ENCODE measurements at places on chromosomes 4 and X.
A peak's percentile ranks its signal among the peaks of the same experiment; 100 is the strongest.

DNA sequence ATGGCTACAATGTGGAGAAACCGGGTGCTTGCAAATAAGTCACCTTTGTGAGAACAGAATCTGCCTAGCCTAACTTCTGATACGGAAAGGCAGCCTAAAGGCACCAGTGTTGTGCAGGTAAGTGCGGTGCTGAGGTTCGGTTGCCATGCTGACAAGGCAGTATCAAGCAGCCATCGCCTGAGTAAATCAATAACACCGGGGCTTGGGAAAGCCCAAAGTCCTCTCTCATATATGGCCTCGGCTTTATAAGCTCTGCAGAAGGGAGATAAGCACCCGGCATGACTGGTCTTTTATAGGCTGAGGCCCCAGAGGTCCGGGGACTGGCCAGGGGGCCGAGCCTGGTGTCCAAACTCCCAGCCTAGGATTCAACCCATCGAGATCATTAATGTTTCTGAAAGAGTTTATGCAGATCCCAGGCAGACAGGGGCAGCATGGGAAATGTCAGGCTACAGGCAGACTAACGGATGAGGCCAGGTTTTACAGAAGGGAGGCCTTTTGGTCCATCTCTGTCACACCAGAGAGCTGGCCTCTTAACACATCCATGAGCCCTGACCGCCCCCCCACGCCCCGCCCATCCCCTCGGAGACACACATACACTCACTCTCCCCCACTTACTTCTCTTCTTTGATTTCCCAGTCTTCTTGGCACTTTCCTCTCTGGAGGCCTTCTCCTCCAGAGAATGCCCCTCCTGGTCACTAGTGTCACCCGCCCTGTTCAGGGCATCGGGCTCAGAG is 38.5 kb downstream of the ELF4 start:
- no peak for DNase-seq

GRCh38 chrX:13103188-13103913 is 58.9 kb upstream of the FAM9C start:
- no peak for DNase-seq

- DNase-seq, result peak; percentile 2
Measured at GRCh38 chrX:71017396-71017939, 50.7 kb downstream of the SNX12 start.

DNA sequence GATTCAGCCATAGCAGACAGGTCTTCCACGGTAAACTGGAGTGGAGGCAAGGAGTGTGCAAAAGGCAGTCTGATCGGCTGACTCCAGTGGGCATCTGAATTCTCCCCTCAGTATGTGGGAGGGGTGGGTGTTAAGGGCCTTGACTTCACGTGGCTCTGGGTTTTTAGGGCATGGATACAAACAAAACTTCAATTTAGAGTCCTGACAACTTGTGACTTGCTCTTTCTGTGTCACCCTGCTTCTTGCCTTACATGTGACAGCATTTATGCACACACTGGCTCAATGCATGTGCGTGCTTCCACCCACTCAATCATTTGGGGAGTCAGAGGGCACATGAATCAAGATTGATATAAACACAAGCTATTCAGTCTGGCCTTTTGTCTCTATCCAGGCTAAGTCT is 17.5 kb downstream of the PLP1 start:
- no peak for DNase-seq

GRCh38 chr4:132572210-132572609 is 576.9 kb upstream of the PCDH10 start:
- DNase-seq, result peak; percentile 3

- peak; percentile 6 for DNase-seq
Measured at GRCh38 chrX:101764538-101764937, 104.9 kb upstream of the ARMCX2 start.

- no peak for DNase-seq
Measured at GRCh38 chr4:55758066-55758465, 61.5 kb upstream of the EXOC1L start.

GRCh38 chrX:17944833-17945497 is 83.9 kb upstream of the RAI2 start:
- peak; percentile 4 for DNase-seq

DNA sequence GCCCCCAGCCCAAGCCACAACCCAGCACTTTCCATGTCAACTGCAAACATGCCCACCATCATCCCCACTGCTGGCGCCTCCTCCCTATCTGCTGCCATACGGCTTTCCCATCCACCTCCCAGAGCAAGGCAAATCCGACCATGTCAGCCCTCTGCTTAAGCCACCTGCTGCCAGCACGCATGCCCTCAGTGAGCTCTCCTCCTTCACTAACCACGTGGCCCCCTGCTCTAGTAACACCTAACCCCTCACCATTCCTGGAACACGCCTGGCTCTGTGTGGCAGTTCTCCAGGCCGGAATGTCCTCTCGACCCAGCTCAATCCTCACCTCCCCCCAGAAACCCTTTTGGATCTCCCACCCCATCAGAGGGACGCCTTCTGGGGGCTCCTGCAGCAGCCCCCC is 17.4 kb downstream of the BCAP31 start:
- no peak for DNase-seq

- DNase-seq, result peak; percentile 7
Measured at GRCh38 chr4:17265139-17265538, 246.8 kb downstream of the QDPR start.

DNA sequence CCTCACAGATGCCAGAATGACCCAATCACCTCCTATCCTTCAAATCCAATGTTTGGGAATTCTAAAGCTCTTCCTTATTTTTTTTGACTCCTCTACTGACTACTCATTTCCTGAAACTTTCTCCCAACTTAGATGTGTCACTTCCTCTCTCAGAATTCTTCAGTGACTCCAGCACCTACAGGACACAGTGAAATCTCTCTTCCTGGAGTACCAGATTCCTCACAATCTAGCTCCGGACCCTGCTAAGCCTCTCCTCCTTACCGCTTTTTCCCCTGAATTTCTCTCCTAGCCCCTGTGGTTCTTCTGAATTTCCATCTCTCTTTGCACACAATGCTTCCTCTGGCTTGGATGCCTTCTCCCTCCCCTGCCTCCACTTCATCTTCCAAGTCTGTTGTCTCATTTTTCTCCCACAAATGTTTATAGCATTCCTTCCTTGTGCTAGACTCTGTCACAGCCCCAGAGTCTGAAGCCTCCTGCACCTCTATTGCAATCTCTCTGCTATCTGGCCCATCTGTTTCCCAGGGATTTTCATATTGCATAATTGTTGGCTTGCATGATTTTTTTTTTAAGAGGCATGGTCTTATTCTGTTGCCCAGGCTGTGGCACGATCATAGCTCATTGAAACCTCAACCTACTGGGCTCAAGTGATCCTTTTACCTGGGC is 80.1 kb downstream of the ANAPC4 start:
- DNase-seq, result peak; percentile 71

DNA sequence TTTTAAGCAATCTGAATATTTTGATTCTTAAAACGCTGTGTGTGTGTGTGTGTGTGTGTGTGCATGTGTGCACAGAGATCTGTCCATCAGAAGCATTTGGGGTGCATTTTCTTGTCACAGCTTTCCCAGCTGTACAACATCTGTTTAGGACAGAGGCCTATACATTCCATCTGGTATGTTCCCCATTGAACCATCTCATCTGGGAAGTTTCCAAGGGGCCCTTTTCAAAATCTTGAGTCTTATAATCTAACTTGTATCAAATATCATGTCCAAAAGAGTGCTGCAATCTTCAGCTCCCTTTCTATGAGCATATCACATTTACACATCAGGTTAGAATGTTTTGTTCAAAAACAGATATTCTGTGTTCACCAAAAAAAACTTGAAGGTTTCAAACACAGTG is 16.5 kb upstream of the MID1 start:
- no peak for DNase-seq

- DNase-seq, result peak; percentile 89
Measured at GRCh38 chrX:118495061-118495921, at the start of gene DOCK11. TSS of gene DOCK11 (plus strand) at chrX:118495815. CDS start at chrX:118495972, 157 bp downstream.

DNA sequence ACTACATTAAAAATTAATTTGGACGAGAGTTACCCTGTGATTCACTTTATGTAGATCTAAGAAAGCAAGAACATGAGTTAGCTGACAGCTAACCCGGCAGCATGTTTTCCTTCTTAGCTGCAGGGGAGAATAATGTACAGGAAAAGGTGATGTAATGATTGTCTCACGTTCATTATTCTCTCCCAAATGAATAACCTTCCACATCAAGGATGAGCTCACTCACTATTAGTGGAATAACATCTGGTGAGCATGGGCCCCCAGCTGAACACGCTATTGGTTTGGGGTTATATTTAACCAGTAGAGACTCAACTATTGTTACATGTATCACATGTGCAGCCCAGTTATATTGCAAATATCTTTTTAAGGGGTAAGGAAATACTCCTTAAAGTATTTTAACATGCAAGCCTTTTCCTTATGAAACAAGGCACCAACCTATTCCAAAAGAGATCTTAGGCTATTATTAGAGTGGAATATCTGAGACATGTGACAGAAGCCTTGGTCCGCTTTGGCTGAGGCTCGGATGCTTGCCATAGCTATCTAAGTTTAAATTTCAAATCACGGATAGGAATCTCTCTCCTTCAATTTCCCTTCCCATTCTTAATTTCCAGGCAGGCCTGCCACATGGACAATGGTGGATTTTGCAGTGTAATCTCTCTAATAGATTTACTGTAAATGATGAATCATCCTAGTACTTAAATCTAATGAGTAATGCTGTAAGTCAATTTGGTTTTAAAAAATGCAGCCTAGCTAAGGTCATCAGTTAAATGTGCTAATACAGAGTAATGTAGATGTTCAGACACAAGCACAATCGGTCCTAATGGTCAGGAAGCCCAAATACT is 99.0 kb upstream of the OTUD4 start:
- DNase-seq, result peak; percentile 96

GRCh38 chr4:71270901-71271300 is 67.9 kb upstream of the SLC4A4 start:
- peak; percentile 55 for DNase-seq

DNA sequence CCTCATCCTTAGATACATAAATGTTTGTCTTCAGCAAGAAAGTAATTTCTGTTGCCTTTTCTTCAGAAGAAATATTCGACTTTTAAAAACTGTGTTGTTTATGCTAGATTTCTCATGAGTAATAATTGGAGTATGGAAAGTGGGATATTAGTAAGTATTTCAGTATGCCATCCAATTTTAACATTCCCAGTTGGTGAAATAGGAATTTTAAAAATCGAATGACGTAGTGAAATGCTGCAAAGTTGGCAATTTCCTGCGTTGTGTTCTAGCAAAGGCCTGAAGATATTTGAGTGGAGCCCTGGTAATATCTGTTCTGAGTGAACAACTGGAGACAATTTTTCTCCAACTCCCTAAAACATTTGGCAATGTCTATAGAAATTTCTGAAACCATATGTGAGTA is 190.1 kb downstream of the ZNF330 start:
- peak; percentile 77 for DNase-seq

DNA sequence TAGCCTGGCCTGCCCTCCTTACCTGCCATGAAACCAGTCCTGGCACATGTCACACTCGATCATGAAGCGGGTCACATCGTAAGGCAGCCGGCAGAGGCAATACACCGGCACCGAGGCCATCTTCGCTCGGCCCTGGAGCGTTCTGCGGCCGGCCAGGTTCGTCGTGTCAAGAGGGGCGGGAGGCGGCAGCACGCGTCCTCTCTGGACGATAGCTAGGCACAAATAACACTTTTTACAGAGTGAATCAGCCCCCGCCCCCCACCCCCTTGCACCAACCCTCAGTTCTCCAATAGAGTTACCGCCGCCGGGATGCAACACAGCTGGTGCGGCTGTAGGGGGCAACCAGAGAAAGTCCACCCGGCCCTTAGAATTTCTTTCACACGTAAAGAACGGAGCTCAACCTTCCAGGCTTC is 1.7 kb downstream of the PHF8 start:
- DNase-seq, result peak; percentile 70

DNA sequence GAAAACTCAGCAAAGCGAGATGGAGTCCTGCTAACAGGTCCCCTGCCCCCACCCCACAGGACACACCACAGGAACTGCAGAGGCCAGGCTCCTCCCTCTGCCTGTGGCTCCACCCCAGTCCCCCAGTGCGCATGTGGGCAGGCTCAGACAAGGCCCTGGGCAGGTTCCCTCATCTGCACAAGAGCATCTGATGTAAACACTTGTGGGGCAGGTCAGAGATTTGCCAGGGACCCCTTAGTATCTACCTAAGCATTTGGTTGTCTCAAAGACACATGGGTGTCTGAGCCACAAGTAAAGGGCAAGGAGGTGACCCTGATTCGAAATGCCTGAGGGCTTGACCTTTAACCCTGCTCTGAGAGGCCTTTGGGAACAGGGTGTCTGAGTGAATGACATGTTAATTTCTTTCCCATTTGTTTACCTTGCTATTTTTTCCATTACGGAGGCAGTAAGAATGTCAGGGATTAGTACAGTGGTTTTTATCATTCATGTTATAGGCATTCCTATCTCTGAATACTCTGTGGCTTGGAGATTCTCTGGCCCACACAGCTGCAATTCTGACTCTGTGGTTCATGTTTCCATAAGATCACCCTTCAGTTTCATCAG is 85.3 kb downstream of the ZNF518B start:
- DNase-seq, result no peak

- peak; percentile 37 for DNase-seq
Measured at GRCh38 chr4:47468706-47469365, 5.3 kb upstream of the COMMD8 start.

DNA sequence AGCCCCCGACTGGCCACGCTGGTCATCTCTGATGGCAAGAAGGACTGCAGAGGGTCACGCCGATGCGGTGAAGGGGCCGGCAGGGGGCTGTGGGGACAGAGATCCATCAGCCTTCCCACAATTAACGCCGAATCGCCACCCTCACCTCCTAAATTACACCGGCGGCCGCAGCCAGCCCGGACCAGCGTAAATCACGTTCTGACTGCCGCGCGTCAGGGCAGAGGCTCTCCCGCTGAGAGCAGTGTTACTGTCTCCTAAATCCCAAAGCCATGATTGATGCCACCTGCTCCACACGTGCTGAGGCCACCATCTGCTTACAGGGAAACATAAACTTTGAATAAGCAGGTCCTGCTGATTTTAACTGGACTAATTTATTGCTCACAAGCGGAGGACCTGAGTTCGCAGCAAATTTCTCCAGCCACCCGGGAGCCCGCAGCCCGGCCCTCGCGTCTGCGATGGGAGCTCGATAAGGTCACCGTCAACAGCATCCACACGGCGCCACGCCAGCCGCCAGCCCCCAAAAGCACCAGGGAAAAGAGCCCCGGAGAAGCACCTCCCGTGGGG is 127.3 kb upstream of the NKX1-1 start:
- no peak for DNase-seq

- no peak for DNase-seq
Measured at GRCh38 chrX:122363112-122363795, 820.8 kb upstream of the GRIA3 start.

- no peak for DNase-seq
Measured at GRCh38 chrX:118345045-118345463, 852 bp upstream of the WDR44 start.

DNA sequence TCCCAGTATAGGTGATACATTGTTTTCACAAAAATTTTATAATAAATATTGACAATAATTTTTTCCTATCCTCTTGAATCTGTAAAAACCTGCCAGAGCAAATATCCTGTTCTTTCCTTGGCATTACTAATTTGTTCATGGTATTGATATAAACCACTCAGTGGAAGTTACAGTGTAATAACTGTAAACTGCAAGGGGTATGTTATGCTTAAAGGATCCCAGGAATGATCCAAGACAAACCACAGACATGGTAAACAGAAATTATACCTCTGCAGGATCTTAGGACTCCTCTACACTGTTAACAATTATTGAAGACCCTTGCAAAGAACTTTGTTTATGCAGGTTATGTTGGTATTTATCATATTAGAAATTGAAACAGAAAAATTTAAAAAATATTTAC is 17.7 kb upstream of the MAD2L1 start:
- DNase-seq, result no peak
